Urothelium cell line (cell line): ENCODE measurements at places on chromosomes 11 and 22.

- DNase-seq, result no peak
These were observed 7.3 kb upstream of the CEP295 start for GRCh38 chr11:93654226-93654625.

DNA sequence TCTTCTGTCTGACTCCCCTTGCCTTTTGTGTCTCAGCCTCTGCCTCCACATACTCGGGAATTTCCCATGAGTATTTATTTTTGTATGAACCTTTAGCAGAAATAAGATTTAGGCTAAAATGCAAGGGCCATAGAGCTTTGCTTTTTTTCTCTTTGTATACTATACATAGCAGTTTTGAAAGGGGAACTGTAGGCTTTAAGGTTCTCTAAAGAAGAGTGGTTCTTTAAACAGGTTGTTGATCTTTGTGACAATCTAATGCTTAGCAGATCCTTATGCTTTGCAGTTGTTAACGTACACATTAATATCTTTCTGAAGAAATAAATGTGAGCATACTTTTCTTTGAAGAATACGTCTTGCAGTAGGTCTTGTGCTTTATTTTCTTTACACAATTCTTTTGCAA lies 35.0 kb downstream of the TBCEL start:
- DNase-seq, result no peak

- peak; percentile 92 for DNase-seq
These were observed 34.8 kb upstream of the CARS1 start for GRCh38 chr11:3091846-3092602.

DNA sequence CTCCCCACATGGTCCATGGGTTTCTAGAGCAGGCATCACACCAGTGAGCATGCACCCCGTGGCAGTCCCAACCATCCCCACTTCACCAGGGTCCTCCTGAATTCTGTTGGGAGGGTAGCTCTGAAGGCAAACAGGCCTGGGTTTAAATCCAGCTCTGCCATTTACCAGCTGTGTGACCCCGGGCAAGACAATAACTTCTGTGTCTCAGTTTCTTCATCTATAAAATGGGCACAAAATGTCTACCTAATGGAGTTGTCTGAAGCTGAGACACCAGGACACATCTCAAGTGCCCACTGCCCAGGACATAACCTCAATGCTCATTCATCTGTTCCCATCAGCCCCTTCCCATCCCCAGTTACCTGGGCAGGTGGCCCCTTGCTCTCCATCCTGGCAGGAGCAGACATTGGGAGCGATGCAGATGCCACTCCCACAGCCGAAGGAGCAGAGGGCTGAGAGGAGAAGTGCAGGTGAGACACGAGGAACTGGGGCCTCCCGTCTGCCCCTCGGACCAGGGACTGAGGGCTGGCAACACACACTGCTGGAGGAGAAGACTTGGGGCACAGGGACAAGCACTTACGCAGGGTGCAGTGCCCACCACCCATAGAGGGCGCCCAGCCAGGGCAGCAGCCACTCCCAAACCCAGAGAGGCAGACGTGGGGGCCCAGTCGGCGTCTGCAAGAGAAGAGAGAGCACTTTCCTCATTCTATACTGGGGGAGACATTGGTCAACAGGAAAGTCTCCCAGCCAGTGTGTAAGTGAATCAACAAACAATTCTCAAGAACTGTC lies 4.0 kb downstream of the VWCE start:
- DNase-seq, result no peak

DNA sequence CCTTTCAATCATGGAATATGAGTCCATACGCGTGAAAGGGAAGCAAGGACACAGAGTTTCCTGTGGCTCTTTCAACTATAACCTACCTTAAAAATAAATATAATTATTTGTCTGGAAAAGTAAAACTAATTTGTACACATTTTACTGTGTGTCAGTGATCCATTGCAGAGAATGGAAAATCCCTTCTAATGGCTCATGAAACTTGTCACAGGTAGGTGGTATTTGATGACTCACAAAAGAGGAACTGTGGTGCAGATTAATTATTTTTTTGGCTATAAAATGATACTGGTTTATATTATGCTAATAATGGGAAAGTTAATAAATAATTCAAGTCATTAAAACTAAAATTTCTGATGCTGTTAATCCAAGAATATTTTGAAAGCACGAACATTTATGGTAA lies 792.2 kb downstream of the METTL15 start:
- no peak for DNase-seq

GRCh38 chr11:102384419-102385079 lies 37.5 kb downstream of the BIRC2 start:
- no peak for DNase-seq

GRCh38 chr11:114155116-114155515 lies 95.6 kb downstream of the ZBTB16 start:
- DNase-seq, result no peak

- DNase-seq, result no peak
These were observed 14.0 kb downstream of the MICALL1 start for GRCh38 chr22:37920126-37920525.

- no peak for DNase-seq
These were observed 50.2 kb upstream of the RAPSN start for GRCh38 chr11:47499161-47499560.

GRCh38 chr11:28259177-28259843 lies 151.1 kb downstream of the METTL15 start:
- no peak for DNase-seq

GRCh38 chr11:69840371-69841169 lies 21.4 kb upstream of the FGF3 start:
- DNase-seq, result peak; percentile 85

DNA sequence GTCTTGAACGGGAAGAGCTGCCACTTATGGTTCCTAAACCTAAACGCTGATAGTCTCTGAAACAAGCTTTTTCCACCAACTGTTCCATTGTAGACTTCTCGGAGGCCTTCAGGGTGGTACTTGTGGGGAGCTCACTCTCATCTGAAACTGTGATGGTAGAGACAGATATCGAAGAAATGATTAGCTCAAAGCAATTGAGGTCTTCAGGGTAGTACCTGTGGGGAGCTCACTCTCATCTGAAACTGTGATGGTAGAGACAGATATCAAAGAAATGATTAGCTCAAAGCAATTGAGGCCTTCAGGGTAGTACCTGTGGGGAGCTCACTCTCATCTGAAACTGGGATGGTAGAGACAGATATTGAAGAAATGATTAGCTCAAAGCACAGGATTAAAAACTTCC lies 175.7 kb downstream of the SWAP70 start:
- DNase-seq, result no peak

- DNase-seq, result no peak
These were observed 125.7 kb upstream of the C11orf58 start for GRCh38 chr11:16612566-16613261.

- no peak for DNase-seq
These were observed 147.9 kb upstream of the DDI1 start for GRCh38 chr11:103888541-103888951.

GRCh38 chr11:108895579-108896480 lies 231.0 kb downstream of the DDX10 start:
- no peak for DNase-seq

GRCh38 chr22:28670756-28671155 lies 8.9 kb downstream of the TTC28 start:
- no peak for DNase-seq

DNA sequence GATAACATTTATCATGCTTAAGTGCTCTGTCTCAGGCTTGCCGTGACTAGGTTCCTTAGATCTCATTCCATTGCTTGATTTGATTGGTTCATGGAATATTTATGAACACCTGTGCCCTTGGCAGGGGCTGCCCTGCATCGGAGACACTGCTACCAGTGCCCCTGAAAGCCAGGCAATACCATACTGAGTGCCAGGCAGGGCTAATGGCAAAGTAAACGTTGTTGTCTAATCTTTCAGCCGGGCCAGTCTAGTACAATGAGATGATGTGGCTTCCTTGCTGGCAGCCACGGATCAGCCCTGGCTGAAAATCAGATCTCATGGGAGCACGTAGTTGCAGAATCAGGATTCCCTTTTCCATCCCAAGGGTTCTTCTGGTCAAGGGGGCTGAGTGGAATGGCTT lies 5.0 kb upstream of the PGA3 start:
- no peak for DNase-seq

DNA sequence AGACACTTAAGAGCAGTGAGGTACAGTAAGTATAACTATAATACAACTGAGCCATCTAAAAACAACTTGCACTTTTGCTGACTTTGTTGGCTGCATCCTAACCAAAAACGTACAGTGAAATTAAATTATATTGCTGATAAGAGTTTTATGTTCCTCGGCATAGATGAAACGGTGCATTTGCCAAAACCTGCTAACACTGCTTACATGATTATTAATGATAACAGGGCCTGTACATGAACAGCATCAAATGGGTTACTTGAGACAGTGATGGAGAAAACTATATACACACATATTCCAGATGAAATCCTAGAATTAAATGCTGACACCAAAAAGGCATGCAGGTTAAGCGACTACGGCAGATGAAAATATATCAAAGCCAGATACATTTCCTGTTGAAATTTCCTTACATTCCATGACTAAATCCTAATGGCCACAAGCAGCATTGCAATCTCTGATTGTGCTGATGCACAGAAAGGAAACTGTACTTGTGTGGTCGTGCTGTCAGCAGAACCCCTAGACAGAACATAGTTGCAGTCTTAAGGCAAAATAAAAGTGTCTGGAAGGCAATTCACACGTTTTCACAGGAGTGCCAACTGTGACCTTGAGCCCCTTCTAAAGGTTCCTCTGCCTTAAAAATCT lies 143.9 kb downstream of the CADM1 start:
- DNase-seq, result no peak

- no peak for DNase-seq
These were observed 404 bp upstream of the RELT start for GRCh38 chr11:73375830-73376159.

GRCh38 chr22:27880778-27881394 lies 38.2 kb downstream of the PITPNB start:
- DNase-seq, result peak; percentile 64

- no peak for DNase-seq
These were observed 369.7 kb downstream of the INSC start for GRCh38 chr11:15484398-15484797.

- peak; percentile 40 for DNase-seq
These were observed 3.9 kb downstream of the GSTT4 start for GRCh38 chr22:24001314-24001713.

GRCh38 chr11:78551066-78551465 lies 23.6 kb downstream of the NARS2 start:
- no peak for DNase-seq

- DNase-seq, result no peak
These were observed 16.8 kb upstream of the CASTOR1 start for GRCh38 chr22:30305906-30306626.

DNA sequence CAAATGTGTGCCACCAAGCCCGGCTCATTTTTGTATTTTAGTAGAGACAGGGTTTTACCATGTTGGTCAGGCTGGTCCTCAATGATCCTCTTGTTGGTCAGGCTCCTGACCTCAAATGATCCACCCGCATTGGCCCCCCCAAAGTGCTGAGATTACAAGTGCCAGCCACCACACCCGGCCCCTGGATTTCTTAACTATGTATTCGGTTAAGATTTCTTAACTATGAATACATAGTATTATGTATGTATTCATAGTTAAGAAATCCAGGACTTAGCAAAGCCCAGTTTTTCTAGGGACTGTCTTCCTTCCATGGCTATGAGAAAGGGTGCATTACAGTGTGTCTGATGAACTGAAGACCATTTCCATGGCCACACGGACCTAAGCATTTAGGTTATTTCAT lies 1.7 kb downstream of the C11orf91 start:
- DNase-seq, result no peak

- DNase-seq, result no peak
These were observed 31.2 kb downstream of the OTOG start for GRCh38 chr11:17578296-17578695.

GRCh38 chr11:125952973-125953372 lies 7.1 kb downstream of the VSIG10L2 start:
- no peak for DNase-seq

- no peak for DNase-seq
These were observed 2.5 kb downstream of the LIF start for GRCh38 chr22:30244066-30244465.

GRCh38 chr22:29524442-29525191 lies 28.9 kb downstream of the THOC5 start:
- peak; percentile 31 for DNase-seq

GRCh38 chr22:19940536-19941364 lies 822 bp upstream of the COMT start:
- peak; percentile 24 for DNase-seq

- DNase-seq, result no peak
These were observed 50.1 kb downstream of the CABIN1 start for GRCh38 chr22:24061124-24061684.

- no peak for DNase-seq
These were observed 16.8 kb upstream of the RGL4 start for GRCh38 chr22:23673826-23674690.

DNA sequence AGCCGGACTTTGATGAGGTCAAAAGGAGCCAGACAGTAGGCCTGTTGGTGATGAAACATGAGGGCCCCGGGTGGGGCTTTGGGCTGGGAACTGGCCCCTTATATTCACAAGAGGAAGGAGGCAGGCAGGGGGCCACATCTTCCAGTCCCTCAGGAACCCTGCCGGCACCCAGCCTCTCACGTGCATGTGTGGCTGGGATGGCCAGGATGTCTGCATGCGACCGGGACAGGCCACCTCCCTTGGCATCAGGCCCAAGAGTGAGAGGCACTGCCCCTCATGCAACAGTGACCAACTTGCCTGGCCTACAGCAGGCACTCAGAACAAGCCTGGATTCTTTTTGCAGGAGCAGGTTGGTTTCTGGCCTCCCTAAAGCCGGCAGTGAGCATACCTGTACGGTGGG lies 5.4 kb downstream of the SLC25A45 start:
- DNase-seq, result no peak

GRCh38 chr11:127137771-127138280 lies 137.3 kb upstream of the KIRREL3 start:
- no peak for DNase-seq

- DNase-seq, result no peak
These were observed 169.8 kb downstream of the NELL1 start for GRCh38 chr11:20839231-20839630.

- DNase-seq, result no peak
These were observed 5.7 kb downstream of the SUN2 start for GRCh38 chr22:38750104-38750503.

GRCh38 chr22:22871536-22872278 lies 15.9 kb upstream of the IGLL5 start:
- DNase-seq, result no peak

- DNase-seq, result no peak
These were observed 192.0 kb downstream of the BUD13 start for GRCh38 chr11:116580799-116581198.

GRCh38 chr11:22415476-22415875 lies 77.3 kb downstream of the SLC17A6 start:
- DNase-seq, result no peak
